ENCODE measurements at places on chromosomes 2 and 18. TPM values are rescaled to one million over a fixed set of nuclear protein-coding genes. Genes with fewer than 3 reads are reported as not detected.

Gene VWA3B
- total RNA-seq = not detected

Gene FOXD4L1
- not detected for total RNA-seq

Gene IL1RN
- total RNA-seq = 163 TPM

Gene TUBB6
- total RNA-seq = 493 TPM

Gene NT5C1B
- not detected for total RNA-seq

Gene FMNL2
- total RNA-seq = 22.9 TPM

Gene TFCP2L1
- 12.9 TPM for total RNA-seq

Gene SLC9A4
- total RNA-seq = not detected

Gene KLHL41
- total RNA-seq = not detected

Gene CPO
- total RNA-seq = not detected
